ENCODE measurements at places on chromosomes 3 and 15. TPM values are rescaled to one million over a fixed set of nuclear protein-coding genes. Genes with fewer than 3 reads are reported as not detected.

The CHRNA7 gene
- total RNA-seq: 0.73 TPM

The RYR3 gene
- not detected for total RNA-seq

The ACKR2 gene
- 0.67 TPM for total RNA-seq

The C15orf39 gene
- total RNA-seq: 19.8 TPM

The ZNF620 gene
- total RNA-seq: 5.1 TPM

The XIRP1 gene
- total RNA-seq: not detected

The MASP1 gene
- total RNA-seq: 0.13 TPM

The STXBP5L gene
- total RNA-seq: not detected

The TICRR gene
- 6.0 TPM for total RNA-seq

The IQCF5 gene
- not detected for total RNA-seq

All from mammary microvascular endothelial cell (primary cell).